Lung microvascular endothelial cell (primary cell): ENCODE measurements at places on chromosomes 11 and 22. TPM values are rescaled to one million over a fixed set of nuclear protein-coding genes. Genes with fewer than 3 reads are reported as not detected.
A peak's percentile ranks its signal among the peaks of the same experiment; 100 is the strongest.

The NARS2 gene
- 8.5 and 11.1 TPM in 2 replicates for total RNA-seq

The OR5M3 gene
- total RNA-seq, result not detected in 2 replicates

The OR51B5 gene
- total RNA-seq, result not detected in 2 replicates

The TRIM22 gene
- total RNA-seq, result 47.0 and 66.9 TPM in 2 replicates

The MS4A6A gene
- 0.22 TPM in 1 of 2 replicates, not detected in the other for total RNA-seq

The C22orf31 gene
- not detected in 2 replicates for total RNA-seq

The MUC5AC gene
- not detected in 2 replicates for total RNA-seq

The TRPM5 gene
- total RNA-seq, result not detected in 2 replicates

The UBASH3B gene
- total RNA-seq, result 3.4 and 7.8 TPM in 2 replicates

The TSPAN32 gene
- total RNA-seq, result not detected in 2 replicates

The CST6 gene
- 0.20 and 0.22 TPM in 2 replicates for total RNA-seq

GRCh38 chr22:23418159-23418788 lies 161.8 kb downstream of the IGLL1 start:
- DNase-seq, result no peak

DNA sequence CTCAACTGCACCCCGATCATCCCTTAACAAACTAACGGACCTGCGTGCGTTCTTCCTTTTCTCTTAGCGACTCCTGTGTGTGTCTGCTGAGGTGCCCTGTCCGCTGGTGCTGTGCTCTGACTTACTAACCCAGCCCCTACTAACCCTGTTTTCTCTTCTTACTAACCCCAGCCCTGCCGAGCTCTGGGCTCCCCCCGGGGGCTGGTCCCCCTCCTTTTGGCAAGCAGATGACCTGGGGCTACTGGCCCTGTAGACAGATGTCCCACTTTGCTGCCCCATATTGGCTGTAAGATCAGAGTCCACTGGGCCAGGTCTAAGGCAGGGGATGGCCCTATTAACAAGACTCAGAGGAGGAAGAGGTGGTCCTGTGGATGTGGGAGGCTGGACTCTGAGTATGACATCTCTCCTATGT lies 14.7 kb downstream of the MIAT start:
- no peak for DNase-seq

DNA sequence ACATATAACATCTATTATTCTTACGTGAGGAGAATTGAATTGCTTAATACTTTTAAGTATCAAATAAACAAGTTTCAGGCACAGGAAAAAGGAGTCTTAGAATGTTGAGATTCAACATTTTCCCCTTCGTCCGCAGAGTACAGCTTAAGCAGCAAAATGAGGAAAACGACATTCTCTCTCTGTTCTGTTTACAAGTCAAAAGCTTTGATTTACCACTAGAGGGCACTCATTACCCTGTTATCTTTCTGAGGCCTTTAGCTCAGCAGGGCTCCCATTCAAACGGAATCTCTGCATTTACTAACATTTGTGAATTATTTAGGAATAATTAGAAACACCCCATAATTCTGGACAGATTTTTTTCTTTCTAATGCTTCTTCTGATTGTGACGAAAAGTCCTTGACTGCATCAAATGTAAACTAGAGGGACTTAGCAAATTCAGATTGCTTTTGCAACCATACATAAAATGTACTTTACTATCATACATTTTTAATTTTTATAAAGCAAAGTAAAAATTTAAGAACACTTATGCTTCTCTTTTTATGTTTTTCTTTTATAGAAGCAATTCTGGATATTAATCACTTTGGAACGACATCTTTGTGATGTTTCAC lies 75.0 kb downstream of the JRKL start:
- DNase-seq, result peak; percentile 77

DNA sequence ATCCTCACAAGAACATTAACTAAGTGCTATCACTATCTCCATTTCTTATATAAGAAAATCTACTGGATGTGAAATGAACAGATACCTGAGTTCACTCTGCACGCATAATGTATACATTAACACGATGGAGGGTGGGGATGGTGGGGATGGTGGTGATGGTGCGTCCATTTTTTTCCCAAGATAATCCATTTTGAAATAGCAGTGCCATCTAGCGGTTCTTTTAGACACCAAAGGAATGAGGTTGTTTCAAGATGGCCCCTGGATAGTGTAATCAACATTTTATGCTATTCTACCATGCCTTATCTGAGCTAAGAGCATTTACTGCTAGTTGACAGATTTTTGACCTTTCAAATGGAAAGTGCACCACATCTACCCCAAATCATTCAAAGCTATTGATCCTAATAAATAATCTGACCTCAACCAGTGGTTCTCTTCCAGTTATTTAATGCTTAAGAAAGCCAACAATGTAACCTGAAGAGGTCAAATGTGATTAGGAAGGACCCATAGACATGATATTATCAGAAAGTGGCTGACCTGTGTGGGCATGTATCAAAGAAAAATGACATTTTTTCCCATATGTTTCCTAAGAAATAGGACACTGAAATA lies 714.7 kb upstream of the TENM4 start:
- no peak for DNase-seq

- DNase-seq, result no peak
These were observed 40.1 kb downstream of the CSRP3 start for GRCh38 chr11:19161651-19162050.

GRCh38 chr11:10392095-10393079 lies 62.7 kb upstream of the AMPD3 start:
- DNase-seq, result no peak

- no peak for DNase-seq
These were observed 24.9 kb downstream of the COMMD9 start for GRCh38 chr11:36264011-36264972.

GRCh38 chr11:12695221-12695794 lies 21.1 kb downstream of the TEAD1 start:
- no peak for DNase-seq

DNA sequence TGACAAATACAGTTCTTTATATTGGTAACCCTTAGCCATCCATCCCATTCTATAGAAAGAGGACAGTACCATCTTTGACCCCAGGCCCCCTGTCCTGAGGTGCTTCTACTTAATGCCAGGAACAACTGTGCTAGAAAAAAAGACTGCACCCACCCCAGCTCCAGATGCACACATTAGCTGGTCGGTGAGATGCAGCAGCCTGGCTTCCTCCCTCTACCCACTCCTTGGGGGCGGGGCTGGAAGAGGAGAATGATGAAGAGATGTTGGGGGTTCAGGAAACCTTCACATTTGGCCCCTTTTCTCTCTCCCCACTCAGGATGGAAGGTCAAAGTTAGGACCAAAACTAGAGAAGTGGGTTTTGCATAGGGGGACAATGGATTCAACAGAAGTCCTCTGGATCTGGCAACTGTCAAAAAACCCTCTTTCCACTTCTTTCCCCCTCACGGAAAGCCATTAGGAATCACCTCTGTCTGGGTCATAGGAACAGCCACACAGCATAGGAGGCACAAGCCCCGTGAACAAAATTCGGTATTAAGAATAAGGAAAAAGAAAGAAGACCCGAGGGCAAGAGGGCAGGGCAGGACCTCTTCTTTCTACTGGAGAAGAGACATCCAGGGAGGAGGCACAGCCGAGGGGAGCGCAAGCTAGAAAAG lies 755 bp downstream of the NRIP3 start:
- DNase-seq, result peak; percentile 6

GRCh38 chr11:128749974-128750373 lies 56.1 kb downstream of the FLI1 start:
- no peak for DNase-seq

DNA sequence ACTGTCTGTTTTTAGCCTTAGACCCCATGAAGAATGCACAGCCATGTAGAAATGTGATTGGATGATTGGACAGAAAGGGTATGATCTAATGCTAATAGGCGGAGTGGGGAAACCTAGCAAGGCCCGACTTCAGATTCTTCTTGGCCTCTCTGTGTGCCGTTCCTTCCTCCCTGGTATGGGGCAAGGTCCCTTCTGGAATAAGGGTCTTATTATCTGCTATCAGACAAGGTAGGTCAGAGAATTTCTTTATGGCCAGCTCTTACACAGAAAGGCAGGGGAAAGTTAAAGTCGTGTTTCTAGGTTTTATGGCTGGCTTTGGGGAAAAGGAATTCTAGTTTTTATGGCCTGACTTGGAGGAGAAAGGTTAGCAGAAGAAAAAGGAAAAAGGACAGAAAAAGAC lies 30.6 kb downstream of the DBX1 start:
- no peak for DNase-seq

GRCh38 chr11:112404112-112404511 lies 143.5 kb upstream of the PLET1 start:
- DNase-seq, result no peak

DNA sequence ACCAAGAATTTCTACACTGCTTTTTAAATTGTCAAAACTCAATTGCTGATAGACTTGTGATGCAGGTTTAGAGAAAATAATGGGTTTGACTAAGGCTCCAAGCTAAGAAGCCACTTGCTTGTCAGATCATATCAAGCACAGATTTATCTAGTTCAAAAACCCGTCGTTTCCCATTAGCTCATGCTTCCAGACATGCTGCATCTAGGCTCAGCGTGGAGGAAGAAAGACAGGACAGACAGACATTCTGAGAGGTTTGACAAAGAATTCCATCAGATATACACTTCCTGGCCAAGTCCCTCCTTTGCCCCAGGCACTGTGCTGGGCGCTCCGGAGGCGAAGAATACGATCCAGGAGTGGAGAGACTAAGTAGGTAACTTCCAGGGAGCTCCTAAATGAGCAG lies 76.8 kb downstream of the KCNC1 start:
- DNase-seq, result no peak

DNA sequence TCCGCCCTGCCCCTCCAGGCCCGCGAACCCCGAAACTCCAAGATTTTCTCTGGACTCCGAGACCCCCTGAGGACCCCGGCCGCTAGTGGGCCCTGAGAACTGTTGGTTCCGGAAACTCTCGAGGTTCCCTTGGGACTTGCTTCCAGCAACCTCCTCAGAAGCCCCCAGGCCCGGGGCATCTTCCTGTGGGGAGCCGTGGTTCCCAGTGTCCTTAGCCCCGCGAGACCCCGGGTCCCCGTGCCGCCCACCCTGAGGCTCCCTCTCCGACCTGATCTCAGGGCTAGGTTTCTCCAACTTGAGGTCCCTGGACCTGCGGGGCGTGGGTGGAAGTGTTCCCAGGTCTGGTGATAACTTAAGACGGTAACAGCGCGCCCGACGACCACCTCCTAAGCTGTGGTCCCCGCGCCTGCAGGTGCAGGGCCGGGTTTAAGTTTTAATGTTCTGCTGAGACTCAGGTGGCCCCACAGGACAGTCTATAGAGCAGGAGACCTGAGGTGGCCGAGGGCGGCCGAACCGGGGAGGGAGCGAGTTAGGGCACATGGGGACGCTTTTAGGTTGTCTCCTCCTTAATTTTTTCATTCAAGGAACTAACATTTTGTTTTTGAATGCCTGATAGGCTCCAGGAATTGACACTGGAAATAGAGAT lies 720 bp downstream of the FAM118A start:
- DNase-seq, result no peak

DNA sequence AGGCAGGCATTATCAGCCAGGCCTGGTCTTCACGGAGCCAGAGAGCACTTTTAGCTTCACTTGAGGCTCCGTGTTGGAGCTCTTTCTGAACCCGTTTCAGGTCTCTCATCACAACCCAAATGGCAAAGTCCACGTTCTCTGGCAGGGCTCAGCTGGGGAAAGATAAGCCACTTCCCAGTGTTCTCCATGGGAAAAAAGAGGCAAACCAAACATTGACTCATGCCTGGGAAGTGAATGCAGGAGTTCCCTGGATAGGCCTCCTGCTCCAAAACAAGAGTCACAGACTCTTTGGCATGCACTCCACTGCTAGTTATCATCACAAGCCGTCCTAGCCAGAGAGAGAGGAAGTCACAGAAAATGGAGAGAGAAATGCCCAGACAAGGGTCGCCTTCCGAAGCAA lies 11.6 kb downstream of the OPCML start:
- no peak for DNase-seq

DNA sequence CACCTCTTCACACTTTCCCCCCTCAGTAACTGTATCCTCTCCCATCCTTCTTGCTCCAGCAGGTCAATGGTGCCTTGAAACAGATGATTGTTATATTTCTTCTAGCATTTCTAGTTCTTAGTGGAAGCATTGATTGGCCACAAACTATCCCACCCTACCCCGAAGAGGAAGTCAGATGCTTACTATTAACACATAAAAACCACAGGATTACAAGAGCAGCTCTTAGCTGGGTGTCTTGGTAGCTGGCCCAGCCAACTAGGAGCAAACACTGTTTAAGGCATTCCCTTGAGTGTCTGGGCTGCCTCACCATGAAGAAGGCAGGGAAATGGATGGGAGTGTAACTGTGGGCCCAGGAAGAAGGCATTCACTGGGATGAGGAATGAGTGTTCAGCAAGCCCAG lies 176.6 kb downstream of the GRIK4 start:
- no peak for DNase-seq

DNA sequence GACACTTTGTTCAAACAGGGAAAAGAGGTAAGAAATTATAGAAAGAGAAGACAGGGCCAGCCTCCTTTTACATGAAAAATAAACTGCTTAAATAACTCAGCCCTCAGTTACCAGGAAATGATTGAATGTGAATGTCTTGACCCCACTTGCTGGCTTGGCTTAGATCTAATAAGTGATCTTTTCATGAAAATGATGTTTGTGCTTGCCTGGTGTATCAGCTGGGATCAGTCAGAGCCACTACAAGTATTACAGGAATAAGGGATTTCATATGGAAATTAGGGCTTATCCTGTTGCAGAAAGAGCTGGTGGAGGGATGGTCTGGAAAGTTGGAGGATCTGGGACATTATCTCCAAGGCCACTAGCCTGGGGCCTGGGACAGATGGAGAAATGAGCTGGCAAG lies 51.8 kb downstream of the COMMD9 start:
- no peak for DNase-seq

DNA sequence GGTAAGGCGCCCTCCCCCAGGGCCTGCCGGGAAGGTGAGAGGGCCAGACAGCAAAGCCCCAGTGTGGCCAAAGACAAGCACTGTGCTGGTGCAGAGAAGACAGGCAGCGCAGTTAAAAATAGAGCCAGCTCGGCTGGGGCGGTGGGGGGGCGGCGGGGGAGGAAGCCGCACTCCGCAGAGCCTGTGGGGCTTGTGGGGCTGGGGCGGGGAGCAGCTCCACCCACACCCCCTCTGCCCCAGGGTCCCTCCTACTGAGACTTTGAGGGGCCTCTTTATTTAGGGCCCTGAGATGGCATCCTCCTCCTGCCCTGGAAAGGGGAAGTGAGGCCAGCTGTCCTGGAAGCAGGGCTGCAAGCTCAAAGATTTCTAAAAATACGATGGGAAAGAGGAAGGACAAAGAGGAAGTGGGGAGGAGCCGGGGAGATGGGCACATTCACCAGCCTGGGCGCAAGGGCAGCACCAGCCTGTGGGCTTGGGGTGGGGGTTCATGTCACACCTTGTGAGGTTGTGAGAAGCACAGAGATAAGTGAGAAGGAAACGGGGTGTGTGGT lies 2.6 kb downstream of the CYTH4 start:
- DNase-seq, result no peak

DNA sequence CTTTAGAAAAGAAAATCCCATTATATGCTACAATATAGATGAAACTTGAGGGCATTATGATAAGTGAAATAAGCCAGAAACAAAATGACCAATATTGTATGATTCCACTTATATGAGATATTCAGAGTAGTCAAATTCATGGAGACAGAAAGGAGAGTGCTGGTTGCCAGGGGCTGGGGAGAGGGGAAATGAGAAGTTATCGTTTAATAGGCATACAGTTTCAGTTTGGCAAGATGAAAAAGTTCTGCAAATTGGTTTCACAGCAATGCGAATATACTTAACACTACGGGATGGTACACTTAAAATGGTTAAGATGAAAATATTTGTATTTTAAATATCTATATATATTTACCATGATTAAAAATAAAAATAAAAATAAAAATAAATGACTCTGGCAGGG lies 31.1 kb upstream of the RDX start:
- DNase-seq, result no peak

GRCh38 chr11:121478895-121479697 lies 26.3 kb upstream of the SORL1-AS1 start:
- no peak for DNase-seq

GRCh38 chr11:127191261-127191660 lies 190.7 kb upstream of the KIRREL3 start:
- no peak for DNase-seq
